ENCODE measurements at places on chromosomes 5 and 9.

- no peak for DNase-seq
Measured at GRCh38 chr9:126468141-126468825, 141.7 kb downstream of the MVB12B start.

- no peak for DNase-seq
Measured at GRCh38 chr9:21853414-21853813, 51.0 kb downstream of the MTAP start.

DNA sequence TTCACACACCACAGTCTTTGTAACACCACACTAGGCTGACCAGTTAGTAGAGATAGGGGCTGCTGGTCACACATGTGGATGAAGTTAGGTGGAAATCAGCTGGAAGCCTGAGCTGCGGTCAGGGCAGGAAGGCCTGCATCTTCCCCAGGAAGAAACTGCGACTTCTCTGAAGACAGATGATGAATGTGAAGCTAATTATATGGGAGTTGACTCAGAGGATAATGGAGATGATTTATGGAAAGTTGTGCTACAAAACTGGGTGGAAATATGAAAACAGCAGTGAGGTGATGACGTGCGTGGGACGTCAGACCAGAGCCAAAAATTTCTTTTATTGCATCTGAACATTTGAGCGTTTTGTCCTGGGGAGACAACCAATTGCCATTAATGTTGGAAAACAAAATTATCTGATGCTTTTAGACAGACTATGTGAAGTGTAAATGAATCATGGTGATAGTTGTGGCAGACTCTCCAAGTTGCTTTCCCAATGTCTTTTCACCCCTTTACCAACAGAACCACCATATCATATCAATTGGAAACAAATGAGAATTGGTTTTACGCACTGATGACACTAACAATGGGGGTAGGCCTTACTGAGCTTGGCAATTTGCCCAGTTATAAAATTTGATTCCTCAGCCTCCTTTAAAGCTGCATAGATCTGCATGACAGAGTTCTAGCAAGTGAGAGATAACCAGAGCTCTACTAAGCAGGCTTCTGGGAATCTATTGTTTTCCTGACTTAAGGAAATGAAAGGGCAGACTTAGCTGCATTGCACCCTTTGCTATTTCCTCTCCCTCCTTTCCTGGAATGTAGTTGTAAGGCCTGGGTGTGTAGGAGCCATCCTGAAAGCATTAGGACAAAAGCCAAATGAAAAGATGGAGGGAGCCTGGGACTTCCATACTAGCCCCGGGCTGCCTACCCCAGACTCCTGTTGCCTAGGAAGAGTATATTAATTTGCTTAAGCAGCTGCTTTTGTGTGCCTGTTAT, 84.0 kb downstream of the RAB3C start:
- DNase-seq, result no peak

DNA sequence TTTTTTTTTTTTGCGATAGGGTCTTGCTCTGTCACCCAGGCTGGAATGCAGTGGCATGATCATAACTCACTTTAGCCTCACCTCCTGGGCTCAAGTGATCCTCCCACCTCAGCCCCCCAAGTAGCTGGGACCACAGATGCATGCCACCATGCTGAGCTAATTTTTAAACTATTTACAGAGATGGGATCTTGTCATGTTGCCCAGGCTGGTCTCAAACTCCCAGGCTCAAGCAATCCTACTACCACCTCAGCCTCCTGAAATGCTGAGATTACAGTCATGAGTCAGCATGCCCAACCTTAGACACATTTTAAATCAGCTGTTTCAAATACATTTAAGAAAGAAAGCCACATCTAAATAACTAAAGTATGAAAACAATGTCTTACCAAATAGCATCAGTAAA, 439.0 kb downstream of the EBF1 start:
- DNase-seq, result peak; percentile 76

GRCh38 chr9:123377211-123377971, 21.4 kb downstream of the CRB2 start:
- no peak for DNase-seq

All from fibroblast of gingiva (primary cell).